ENCODE measurements at places on chromosomes 4 and X. TPM values are rescaled to one million over a fixed set of nuclear protein-coding genes. Genes with fewer than 3 reads are reported as not detected.

GRCh38 chr4:1210971-1211370 is 38.0 kb downstream of the CTBP1 start:
- DNase-seq: no peak

- no peak for DNase-seq
These were observed 46.1 kb downstream of the BMX start for GRCh38 chrX:15546745-15547144.

DNA sequence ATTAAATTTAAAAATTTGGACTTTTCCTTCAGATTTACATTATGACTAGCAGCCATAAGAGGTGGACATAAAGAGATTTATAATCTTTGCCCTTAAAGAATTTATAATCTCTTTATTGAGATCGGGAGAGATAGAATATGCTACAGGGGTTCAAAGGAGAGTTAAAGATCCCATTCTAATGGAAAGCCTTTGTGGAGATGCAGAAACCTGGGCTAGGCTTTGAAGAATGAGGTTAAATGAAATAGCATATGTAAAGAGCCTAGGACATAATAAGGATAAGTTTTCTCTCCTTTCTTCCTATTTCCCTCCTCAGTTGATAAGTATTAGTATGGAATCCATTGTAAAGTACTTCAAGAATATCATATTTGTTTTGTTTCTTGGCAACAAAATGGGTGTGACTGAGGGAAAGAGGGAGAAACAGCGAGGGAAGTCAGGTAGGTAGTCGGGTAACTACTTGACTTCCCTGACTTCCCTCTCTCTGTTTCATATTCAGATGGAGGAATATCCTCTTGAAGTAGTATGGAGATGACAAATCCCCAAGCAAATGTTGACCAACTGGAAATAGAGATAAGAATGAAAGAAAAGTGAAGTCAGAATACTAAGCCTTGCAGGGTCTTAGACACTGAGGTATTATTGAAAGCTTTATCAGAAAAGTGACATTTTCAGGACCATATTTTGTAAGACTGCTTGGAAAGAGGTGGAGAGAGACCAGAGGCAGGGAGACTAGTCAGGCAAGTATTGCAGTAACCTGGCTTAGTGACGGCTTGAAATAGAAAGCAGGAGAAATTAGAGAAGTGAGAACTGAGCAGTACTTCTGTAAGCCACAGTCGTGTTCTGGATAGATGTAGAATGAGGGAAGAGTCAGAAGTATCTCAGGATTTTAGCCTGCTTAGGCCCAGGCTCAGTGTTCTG is 82.9 kb downstream of the PDLIM5 start:
- no peak for DNase-seq

DNA sequence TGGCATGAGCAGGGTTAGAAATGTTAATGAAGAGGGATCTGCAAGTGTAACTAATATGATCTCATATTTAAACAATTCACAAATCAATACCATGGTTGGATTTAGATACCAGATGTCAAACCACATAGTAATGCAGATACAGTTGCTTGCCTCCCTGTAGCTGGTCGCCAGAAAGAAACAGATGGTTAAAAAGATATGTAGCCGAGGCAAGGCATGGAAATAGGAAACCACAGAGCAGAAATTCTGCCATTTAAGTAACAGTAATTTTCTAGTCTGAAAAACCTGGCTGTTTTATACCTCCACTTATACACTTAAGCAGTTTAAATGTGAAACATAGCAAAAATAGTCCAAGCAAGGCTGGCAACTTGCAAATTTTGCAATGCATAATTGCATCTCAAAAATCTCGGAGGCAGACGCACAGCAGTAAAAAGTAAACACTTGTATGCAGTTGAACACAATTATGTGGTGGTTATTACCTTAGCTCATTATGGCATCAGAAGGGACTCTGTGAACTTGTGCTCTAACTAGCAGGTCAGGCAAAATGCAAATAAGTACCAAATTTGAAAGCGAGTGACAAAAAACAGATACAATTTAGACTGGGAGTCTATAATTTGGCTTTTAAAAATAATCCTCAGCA is 126.8 kb downstream of the NAA11 start:
- DNase-seq: peak; percentile 83

GRCh38 chr4:186740822-186741221 is 17.2 kb upstream of the FAT1 start:
- no peak for DNase-seq

The SPANXN3 gene
- not detected for total RNA-seq

The DAPP1 gene
- 0.18 TPM for total RNA-seq

The FSTL5 gene
- total RNA-seq: not detected
